ENCODE measurements at places on chromosomes 1 and 21.

DNA sequence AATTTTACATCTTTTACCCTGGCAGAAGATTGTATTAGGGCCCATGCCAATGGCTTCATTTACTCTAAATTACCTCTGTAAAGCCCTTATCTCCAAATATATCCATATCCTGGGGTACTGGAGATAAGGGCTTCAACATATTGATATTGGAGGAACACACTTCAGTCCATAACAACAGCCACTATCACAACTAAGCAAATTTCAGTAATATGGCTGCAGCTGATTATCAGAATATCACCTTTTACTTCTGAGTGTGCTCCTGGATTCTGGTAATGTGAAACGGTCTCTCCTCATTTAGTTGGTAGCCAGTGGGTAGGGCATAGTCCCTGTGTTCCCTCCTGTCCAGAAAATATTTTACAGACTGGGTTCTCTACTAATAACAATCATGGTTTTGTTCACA, 53.3 kb downstream of the IVNS1ABP start:
- no peak for DNase-seq

GRCh38 chr1:114833421-114833820, 21.2 kb upstream of the SYCP1 start:
- DNase-seq: no peak

DNA sequence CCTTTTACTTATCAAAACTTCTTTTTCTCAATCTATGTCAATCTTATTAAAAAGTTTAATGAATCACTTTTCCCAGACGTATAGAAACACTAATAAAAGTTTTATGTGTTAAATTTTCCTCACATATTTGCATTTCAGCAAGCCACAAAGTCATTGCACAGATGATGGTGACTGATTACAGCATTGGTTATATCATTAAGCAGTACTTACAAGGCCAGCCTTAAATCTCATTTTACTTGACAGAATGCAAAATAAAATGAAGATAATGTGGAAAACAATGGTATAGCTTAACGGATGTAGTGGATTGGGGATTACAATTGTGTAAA, 39.5 kb downstream of the TMEM200B start:
- no peak for DNase-seq

GRCh38 chr1:230279583-230279945, 146.6 kb downstream of the PGBD5 start:
- no peak for DNase-seq

DNA sequence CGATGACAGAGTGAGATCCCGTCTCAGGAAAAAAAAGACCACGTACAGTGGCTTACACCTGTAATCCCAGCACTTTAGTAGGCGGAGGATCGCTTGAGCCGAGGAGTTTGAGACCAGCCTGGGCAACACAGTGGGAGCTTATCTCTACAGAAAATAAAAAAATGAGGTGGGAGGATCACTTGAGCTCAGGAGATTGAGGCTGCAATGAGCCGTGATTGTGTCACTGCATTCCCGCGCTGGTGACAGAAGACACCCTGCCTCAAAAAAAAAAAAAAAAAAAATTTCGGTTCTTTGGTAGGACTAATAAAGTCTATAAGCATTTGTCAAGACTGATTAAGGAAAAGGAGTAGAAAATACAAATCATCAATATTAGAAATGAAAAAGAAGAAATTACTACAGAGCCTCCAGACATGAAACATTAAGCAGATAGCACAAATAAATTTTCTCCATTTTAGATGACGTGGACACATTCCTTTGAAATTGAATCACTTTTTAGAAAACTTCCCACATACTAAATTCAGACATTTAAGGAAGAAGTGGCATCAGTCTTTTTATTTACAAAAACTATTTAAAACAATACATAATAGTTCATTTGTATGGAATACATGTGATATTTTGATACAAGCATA, 30.4 kb downstream of the MORC3 start:
- no peak for DNase-seq

DNA sequence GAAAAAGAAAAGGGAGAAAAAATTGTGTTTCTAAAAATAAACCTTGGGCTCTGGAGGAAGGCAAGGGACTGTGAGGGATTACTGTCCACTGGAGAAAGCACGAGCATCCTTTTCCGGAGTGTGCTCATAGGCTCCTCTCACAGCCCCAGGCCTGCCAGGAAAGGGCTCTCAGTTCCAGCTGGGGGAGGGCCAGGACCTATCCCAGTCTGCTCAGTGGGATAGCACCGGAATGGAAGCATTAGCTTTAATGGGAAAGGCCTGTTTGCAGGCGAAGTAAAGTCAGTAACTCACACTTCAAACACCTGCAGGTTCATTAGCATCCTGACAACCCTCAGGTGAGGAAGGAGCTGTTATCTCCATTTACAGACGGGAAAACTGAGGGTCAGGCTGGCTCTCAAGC, 113.9 kb upstream of the USP24 start:
- DNase-seq: no peak

GRCh38 chr1:115332813-115333608, 5.0 kb downstream of the NGF start:
- no peak for DNase-seq

All from stimulated activated CD4-positive, alpha-beta T cell treated with anti-CD3 and anti-CD28 coated beads, Interleukin-12 subunit alpha, Interleukin-12 subunit beta, amount 100 ng/mL, for 48 hours (primary cell).